ENCODE measurements at places on chromosomes 6 and 20. TPM values are rescaled to one million over a fixed set of nuclear protein-coding genes. Genes with fewer than 3 reads are reported as not detected.

- no peak for DNase-seq
Observed at GRCh38 chr6:45625191-45625664, 247.5 kb upstream of the SUPT3H start.

- DNase-seq: no peak
Observed at GRCh38 chr6:56244089-56244488, 3.3 kb downstream of the COL21A1 start.

DNA sequence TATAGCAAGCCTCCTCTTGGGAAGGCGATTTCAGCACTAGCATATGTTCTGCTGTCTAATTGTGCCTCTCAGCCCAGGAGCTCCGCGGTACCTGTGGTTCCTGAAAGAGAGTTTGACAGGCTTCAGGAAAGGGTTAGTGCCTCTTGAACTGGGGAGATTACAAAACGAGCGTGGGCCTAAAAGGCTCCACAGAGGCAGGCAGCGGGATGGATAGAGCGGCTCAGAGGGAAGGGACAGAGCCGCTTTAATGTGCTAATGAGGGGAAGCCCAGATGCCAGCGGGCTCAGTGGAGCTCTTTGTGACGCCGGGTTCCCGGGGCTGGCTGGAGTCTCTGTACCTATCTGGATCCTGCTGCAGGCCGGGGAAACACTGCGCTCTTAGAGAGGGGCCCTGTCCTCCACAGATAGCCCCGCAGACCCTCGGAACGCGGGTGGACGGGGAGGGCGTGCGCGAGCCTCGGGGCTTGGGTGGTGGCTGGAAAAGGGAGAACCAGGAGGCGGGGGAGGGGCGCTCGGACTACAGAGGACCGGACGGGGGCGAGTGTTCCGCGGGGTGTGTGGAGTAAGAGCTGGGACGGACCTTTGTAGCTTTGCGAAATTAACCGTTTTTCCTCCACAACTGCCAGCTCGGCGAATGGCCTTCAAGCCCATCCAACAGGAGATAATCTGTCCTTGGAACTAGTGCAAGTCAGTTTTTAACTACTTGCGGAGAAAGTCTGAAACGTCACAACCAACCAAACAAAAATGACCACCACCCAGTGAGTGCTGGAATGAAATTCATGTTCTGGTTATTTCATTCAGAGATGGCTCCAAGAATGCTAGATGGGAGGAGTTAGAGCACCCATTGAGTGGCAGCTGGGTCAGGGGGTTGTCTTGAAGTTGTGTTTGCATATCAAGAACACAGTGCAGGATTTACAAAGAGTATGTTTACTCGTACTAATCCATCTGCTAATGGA is 13.0 kb downstream of the SLC35F1 start:
- peak; percentile 74 for DNase-seq

GRCh38 chr6:72219536-72219935 is 333.2 kb downstream of the RIMS1 start:
- DNase-seq: no peak

Gene GPLD1
- 8.4 TPM for total RNA-seq
